ENCODE measurements at places on chromosomes 12 and 14.

GRCh38 chr14:62420847-62421246, 624.4 kb downstream of the KCNH5 start:
- DNase-seq = no peak

DNA sequence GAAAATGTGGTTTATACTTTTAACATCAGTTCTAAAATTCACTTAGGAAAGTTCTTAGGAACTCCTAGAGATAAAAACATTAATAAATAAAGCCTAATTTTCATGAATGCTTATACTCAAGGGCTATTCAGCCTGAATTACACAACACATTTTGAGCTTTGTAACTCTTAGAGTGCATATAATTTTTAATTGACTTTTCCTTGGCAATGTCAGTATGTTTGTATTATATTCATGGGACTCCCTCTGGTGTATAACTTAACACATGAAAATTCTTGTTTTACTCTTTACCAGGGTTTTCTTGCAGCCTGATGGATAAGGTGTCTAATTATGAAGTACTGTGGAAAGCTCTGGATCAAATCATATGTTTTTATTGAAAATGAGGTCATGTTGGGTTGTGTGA, 150.6 kb upstream of the HMGA2 start:
- DNase-seq = no peak

DNA sequence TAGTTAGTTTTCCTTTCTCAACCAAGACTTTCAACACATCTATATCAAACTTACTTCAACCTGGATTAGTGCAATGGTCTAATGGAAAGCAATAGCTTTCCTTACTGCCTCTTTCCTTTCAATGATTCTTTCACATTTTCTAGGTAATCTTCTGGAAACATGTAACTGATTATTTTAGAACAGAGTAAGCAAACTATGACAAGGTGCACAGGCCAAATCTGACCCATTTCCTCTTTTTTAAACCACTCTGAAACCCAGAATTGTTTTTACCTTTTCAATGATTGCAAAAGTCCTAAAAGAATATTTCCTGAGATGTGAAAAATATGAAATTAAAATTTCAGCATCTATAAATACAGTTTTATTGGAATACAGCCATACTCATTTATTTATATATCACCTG, 81.6 kb upstream of the TMTC2 start:
- DNase-seq = no peak

- DNase-seq = no peak
These were observed 8.0 kb downstream of the OAS2 start for GRCh38 chr12:112986291-112986800.

DNA sequence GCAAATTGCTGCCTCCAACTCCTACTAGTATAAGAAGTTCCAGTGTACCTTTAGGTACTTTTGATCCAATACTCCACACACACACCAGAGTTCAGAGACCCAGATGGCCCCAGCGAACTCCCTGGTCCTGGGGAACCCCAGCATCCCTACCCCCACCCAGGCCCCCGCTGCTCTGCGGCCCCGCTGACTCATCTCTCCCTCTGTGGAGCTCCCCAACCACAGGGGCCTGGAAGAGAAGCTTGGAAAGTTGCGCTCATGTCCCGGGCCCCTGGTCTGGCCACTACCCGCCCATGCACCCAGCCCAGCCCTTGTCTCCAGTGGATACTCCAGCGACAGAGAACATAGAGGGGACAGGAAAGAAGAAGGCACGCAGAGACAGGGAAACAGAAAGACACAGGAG, 4.2 kb upstream of the SP7 start:
- DNase-seq = no peak

GRCh38 chr12:10361622-10362021, 28.2 kb downstream of the KLRK1 start:
- no peak for DNase-seq

DNA sequence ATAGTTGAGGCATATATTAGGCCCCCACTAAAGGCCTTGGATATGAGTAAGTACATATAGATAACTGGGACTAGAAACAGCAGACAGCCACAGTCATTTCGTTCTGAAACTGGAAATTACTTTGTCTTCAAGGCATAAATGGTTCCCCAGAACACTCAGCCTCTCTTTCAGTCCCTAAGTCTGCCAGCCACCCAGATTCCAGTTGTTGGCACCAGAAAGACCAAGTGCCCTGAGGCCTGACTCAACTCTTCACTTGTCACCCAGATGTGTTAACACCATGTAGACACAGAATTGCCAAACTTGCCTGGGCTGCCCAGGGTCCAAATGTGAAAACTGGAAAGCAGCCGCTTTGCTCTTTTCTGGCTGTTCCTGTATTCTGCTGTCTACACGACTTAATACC, 3.0 kb upstream of the LGALS3 start:
- peak; percentile 70 for DNase-seq

DNA sequence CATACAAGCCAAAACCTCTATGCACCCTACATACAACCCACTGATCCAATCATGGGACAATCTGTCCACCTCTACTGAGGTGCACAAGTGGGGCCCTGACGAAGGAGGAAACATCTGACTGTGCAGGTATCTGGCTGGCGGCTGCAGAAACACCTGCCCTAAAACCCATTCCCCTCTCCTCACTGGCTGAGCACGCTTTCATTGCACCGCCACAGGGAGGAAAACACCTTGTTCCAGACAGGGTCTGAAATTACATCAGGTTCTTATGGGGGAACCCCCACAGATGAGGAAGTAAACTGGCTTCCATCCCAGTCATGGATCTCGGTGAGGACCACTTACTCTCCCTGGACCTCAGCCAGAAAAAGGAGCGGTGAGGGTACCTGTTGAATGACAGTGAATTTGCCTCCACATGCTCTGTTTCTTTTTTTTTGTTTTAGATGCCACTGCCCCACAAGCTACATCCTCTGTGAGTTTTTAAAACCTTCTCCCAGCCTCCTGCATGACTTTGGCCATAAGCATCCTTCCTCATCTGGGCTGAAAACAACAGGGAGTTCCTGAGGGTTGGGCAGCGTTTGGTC, 23.8 kb upstream of the DGLUCY start:
- no peak for DNase-seq

- no peak for DNase-seq
These were observed 60.1 kb downstream of the TSPAN9 start for GRCh38 chr12:3137268-3137781.
